ENCODE measurements at places on chromosomes 7 and 10.

- DNase-seq, result no peak
These were observed 84.5 kb upstream of the CSTF2T start for GRCh38 chr10:51783941-51784340.

- peak; percentile 90 for DNase-seq
These were observed 59.1 kb downstream of the ZNF467 start for GRCh38 chr7:149714081-149714909.

DNA sequence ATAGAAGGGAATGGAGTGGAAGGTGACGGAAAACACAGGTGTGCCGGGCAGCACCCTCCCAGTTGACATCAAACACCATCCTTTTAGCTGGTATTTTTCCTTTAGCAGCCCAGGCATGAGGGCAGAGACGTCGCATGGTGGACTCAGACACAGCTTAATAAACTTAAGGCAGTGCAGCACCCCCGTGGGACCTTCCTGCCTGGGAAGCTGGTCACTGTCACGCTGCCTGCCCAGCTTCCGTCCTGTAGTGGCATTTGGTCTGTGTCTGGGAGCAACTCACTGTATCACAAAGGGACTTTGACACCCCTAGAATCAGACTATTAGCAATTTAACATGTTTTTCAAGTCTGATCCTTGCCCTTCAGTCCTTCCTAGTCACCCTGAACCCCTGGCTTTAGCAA is 35.8 kb downstream of the IL15RA start:
- no peak for DNase-seq

DNA sequence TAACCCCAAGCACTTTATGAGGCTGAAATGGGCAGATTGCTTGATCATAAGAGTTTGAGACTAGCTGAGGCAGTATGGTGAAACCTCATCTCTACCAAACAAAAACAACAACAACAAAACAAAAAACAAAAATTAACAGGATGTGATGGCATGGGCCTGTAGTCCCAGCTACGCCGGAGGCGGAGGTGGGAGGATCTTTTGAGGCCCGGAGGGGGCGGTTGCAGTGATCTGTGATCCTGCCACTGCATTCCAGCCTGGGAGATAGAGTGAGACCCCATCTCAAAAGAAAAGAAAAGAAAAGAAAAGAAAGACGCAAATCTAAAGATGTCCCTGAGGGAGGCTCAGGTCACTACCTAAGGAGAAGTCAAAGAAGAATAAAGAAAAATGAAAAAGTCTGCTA is 35.3 kb upstream of the AGR2 start:
- DNase-seq, result no peak

- DNase-seq, result no peak
These were observed 3.9 kb upstream of the PVRIG start for GRCh38 chr7:100215895-100216294.

- no peak for DNase-seq
These were observed 500.5 kb upstream of the LRRN3 start for GRCh38 chr7:110590415-110590814.

GRCh38 chr10:71696628-71697326 is 22.8 kb downstream of the C10orf105 start:
- DNase-seq, result no peak

DNA sequence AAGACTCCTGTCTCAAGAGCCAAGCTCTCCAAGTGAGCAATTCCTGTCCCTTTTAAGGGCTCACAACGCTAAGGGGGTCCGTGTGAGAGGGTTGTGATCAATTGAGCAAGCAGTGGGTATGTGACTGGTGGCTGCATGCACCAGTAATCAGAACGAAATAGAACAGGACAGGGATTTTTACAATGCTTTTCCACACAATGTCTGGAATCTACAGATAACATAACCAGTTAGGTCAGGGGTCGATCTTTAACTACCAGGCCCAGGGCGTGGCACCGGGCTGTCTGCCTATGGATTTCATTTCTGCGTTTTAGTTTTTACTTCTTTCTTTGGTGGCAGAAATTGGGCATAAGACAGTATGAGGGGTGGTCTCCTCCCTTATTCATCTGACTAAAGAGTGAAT is 54.9 kb upstream of the SP4 start:
- DNase-seq, result no peak

- no peak for DNase-seq
These were observed 22.0 kb upstream of the UBE3C start for GRCh38 chr7:157116762-157117161.

- no peak for DNase-seq
These were observed 103.2 kb upstream of the GJD4 start for GRCh38 chr10:35501923-35502322.

GRCh38 chr10:31708046-31708445 is 220.6 kb downstream of the ARHGAP12 start:
- DNase-seq, result no peak

DNA sequence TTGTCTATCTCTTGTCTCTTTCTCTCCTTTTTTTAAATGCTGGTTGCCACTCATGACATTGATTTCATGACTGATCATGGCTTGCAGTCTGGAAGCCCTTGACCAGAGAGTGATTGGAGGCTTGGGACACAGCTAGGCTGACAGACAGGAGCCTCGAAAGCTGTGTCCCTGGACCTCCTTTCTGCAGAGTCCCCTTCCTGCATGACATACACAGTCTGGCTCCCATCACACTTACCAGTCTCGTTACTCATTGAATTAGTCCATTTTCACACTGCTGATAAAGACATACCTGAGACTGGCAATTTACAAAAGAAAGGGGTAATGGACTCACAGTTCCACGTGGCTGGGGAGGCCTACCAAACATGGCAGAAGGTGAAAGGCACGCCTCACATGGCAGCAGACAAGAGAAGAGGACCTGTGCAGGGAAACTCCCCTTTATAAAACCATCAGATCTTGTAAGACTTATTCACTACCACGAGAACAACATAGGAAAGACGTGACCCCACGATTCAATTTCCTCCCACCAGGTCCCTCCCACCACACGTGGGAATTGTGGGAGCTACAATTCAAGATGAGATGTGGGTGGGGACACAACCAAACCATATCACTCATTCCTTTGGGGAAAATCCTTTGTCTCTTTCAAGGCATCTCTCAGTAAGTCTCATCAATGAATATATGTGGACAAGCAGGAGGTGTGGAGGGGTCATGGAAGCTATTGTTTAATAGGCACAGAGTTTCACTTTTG is 102.3 kb downstream of the TBXAS1 start:
- DNase-seq, result no peak

DNA sequence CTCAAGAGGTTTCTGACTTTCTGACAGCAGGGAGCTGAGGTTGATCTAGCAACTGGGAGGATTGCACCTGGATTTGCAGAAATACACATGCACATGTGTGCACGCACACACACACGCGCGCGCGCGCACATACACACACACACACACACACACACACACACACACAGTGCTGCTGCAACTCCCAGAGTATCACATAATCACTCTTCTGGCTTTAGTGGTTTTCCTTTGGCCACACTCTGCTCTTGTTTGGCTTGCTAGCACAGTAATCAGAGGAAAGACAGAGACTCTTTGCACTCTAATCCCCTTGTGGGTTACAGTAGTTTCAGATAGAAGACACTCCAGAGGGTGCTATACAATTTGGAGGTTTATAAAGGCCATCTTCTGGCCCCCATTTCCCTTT is 705.0 kb downstream of the AUTS2 start:
- DNase-seq, result no peak

- DNase-seq, result no peak
These were observed 11.5 kb downstream of the MYL10 start for GRCh38 chr7:101617451-101618206.

GRCh38 chr7:46515844-46516590 is 594.9 kb upstream of the IGFBP3 start:
- DNase-seq, result no peak

- DNase-seq, result no peak
These were observed 17.8 kb upstream of the WDR11 start for GRCh38 chr10:120833222-120833928.

GRCh38 chr7:33108554-33109004 is 625 bp downstream of the RP9 start:
- no peak for DNase-seq

- no peak for DNase-seq
These were observed 513.9 kb upstream of the ZWINT start for GRCh38 chr10:56874950-56875349.

GRCh38 chr10:33566001-33566400 is 231.5 kb upstream of the NRP1 start:
- no peak for DNase-seq

DNA sequence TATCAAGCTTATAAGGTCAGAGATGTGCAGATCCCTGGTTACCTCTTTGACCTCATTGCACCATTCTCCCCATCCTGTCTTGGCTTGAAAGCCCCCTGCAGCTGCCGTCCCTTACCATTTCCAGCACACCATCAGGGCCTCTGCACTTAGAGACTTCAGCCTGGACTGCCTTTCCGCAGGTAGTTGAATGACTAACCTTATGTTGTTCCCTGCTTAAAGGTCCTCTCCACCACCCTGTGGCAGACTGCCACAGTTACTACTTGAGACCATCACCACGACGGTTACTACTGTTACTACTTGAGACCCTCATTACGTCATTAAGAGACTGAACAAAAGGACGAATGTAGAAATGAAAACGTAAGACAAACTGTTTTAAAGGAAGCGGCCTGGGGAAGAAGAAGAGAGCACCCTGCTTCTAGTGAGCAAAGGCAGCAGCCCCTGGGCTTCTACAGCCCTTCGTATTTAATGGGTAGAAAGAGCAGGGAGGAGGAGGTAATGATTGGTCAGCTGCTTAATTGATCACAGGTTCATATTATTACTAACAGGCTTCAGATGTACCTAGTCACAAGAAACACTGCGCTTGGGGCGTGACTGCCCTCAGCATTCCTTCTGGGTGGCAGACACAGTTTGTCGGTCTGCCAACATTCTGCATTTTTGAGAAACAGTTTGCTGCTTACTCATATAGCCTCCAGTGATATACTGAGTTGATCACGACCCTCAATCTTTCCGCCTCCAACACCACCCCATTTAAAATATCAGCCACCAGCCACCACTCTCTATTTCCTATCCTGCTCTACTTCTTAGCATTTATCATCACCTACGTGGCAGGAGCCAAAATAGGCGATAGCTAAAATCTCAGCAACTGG is 74.1 kb upstream of the PARD3 start:
- DNase-seq, result no peak

GRCh38 chr7:81684514-81685269 is 85.2 kb downstream of the HGF start:
- DNase-seq, result no peak

GRCh38 chr7:34430456-34430855 is 227.6 kb upstream of the NPSR1 start:
- DNase-seq, result no peak

GRCh38 chr7:129067943-129068548 is 13.1 kb upstream of the TNPO3 start:
- DNase-seq, result no peak

DNA sequence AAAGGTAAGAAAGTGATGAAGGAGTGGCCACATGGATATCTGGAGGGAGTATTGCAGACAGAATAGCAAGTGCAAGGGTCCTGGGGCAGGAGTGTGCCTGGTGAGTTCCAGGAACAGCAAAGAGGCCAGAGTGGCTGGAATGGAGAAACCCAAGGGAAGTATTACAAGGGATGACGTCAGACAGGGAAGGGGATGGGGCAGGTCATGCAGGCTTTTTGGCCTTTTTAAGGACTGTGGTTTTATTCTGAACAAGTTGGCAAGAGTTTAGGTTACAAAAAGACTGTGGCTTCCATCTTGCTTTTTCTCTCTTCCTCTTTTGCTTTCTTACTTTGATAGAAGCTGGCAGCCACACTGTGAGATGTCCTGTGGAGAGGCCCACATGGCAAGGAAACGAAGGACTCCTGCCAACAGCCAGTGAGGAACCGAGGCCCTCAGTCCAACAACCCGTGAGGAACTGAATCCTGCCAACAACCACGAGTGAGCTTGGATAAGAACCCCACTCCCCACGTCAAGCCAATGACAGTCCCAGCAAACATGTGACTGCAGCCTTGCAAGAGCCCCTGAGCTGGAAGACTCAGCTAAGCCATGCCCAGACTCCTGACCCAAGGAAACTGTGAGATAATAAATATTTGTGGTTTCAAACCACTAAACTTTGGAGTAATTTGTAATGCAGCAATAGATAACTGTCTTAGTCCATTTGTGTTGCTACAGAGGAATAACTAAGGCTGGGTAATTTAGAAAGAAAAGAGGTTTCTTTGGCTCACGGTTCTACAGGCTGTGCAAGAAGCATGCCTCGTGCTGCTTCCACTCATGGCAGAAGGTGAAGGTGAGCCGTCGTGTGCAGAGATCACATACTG is 19.8 kb upstream of the KDM7A start:
- no peak for DNase-seq

- no peak for DNase-seq
These were observed 161.0 kb downstream of the SEM1 start for GRCh38 chr7:96548664-96549063.

- DNase-seq, result no peak
These were observed 49.0 kb downstream of the TES start for GRCh38 chr7:116259156-116259870.

DNA sequence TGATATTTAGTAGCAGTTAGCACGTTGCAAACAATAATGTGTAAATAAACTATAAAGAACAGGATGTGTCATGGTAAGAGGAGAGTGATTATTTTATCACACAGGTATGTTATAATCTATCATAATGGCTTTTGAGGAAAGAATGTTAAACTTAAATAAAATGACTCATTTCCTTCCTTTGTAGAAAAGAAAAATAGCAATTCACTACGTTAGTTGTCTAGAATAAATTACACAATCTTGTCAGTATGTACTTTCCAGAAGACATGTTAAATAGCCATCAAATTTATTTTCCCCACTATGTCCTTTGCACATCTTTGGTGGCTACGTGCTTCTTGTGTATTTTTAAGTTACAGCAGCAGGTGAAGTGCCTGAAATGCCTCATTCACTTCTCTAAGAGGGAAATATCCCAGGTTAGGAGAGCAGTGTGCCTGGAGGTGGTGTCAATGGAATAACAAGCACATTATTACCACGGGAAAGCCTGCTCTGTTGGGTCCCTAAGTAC is 133.8 kb downstream of the SEMA3A start:
- no peak for DNase-seq

- DNase-seq, result no peak
These were observed 478.2 kb upstream of the PFKP start for GRCh38 chr10:2589196-2589595.

DNA sequence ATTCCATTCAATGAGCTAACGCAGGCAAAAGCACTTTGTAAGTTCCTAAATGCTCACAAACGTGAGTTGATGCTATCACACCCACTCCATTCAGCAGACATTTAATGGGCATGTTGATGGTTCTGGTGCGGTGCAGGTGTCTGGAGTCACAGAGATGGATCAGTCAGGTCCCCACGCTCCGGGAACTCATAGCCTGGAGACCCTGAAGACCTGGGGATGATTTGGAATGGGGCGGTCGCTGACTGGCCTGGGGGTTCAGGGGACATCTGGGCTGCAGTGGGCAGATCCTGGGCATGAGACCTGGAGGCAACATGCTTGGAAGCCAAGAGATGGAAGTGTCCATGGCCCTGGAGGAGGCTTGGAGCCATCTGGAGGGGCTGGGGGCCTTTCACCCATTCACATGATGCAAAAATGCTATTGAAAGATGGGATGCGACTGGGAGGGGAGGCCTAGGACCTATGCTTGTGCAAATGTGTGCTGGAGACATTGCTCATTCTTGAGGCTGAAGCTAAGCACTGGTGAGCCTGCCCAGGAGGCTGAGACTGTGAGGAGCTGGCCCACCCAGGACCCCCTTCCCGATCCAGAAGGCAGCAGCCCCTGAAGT is 522.6 kb downstream of the GLRX3 start:
- no peak for DNase-seq
